GM12878 (cell line): ENCODE measurements at places on chromosomes 5 and 9. TPM values are rescaled to one million over a fixed set of nuclear protein-coding genes. Genes with fewer than 3 reads are reported as not detected.

The ERGIC1 gene
- polyA plus RNA-seq: 17.2 and 28.6 TPM in 2 replicates

The C8G gene
- polyA plus RNA-seq: 0.42 TPM in 1 of 2 replicates, not detected in the other

- H3K4me1 ChIP-seq: no peaks in the 10 kb centered on the region
- no peaks in the 10 kb centered on the region for H3K27me3 ChIP-seq
- DNase-seq: no peak
- H3K4me3 ChIP-seq: no peak overlapping the region
- H3K36me3 ChIP-seq: no peaks in the 10 kb centered on the region
Observed at GRCh38 chr5:5953584-5954274, 424.6 kb downstream of the MED10 start.

DNA sequence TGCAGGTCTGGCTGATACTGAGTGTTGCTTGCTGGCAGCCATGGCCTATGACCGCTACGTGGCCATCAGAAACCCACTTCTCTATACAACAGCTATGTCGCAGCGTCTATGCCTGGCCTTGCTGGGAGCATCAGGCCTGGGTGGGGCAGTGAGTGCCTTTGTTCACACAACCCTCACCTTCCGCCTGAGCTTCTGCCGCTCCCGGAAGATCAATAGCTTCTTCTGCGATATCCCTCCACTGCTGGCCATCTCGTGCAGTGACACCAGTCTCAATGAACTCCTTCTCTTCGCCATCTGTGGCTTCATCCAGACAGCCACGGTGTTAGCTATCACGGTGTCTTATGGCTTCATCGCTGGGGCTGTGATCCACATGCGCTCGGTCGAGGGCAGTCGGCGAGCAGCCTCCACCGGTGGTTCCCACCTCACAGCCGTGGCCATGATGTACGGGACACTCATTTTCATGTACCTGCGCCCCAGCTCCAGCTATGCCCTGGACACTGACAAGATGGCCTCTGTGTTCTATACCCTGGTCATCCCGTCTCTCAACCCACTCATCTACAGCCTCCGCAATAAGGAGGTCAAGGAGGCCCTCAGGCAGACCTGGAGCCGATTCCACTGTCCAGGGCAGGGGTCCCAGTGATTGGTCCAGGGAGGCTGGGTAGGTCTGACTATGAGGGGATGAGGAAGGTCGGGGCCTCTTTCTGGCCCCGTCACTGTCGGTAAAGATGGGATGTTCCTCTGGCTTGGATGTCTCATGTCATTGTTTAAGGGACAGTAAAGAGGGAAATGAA lies 718 bp downstream of the OR5C1 start:
- no peak overlapping the region for H3K4me3 ChIP-seq
- H3K27ac ChIP-seq: no peak overlapping the region
- H3K4me1 ChIP-seq: no peaks in the 10 kb centered on the region; the same call in 1 of the 2 replicates

- DNase-seq: no peak
- no peak overlapping the region for H3K27ac ChIP-seq
- H3K4me1 ChIP-seq: no peaks in the 10 kb centered on the region
- no peak overlapping the region for H3K4me3 ChIP-seq
- H3K27me3 ChIP-seq: 0 out of 2 replicates have a peak, but pooled peaks cover 3% of the 10 kb centered on the region
- no peaks in the 10 kb centered on the region for H3K36me3 ChIP-seq
Observed at GRCh38 chr5:173474881-173475287, 141.6 kb downstream of the BOD1 start.
